ENCODE measurements at places on chromosomes 2 and 18. TPM values are rescaled to one million over a fixed set of nuclear protein-coding genes. Genes with fewer than 3 reads are reported as not detected.

The CCDC102B gene
- 5.3 TPM for total RNA-seq

The GPR17 gene
- not detected for total RNA-seq

The GPR35 gene
- total RNA-seq: 0.52 TPM

The RNF152 gene
- total RNA-seq: 18.3 TPM

The ARHGAP28 gene
- total RNA-seq: 5.0 TPM

The CARF gene
- 5.4 TPM for total RNA-seq

The CYTIP gene
- total RNA-seq: 0.16 TPM

The UCN gene
- 0.16 TPM for total RNA-seq

The ABCG5 gene
- not detected for total RNA-seq

The MTCL1 gene
- total RNA-seq: 32.9 TPM

The LRRC30 gene
- total RNA-seq: not detected

The IL1RN gene
- 0.16 TPM for total RNA-seq

The RBKS gene
- total RNA-seq: 3.9 TPM

The SNORC gene
- 0.79 TPM for total RNA-seq

The REG3A gene
- not detected for total RNA-seq

The MC5R gene
- total RNA-seq: not detected

The LTBP1 gene
- 836 TPM for total RNA-seq

The RAMP1 gene
- 2.7 TPM for total RNA-seq

The GLB1L gene
- 18.6 TPM for total RNA-seq

The ANKRD30BL gene
- not detected for total RNA-seq

The HAAO gene
- 12.2 TPM for total RNA-seq

The DPP10 gene
- total RNA-seq: not detected

The RAB27B gene
- 0.52 TPM for total RNA-seq

The TEX44 gene
- total RNA-seq: not detected

The LIPG gene
- total RNA-seq: 0.17 TPM

The C1GALT1C1L gene
- total RNA-seq: 0.34 TPM

The MBP gene
- total RNA-seq: 18.8 TPM

The RNF181 gene
- total RNA-seq: 283 TPM

The CEP192 gene
- total RNA-seq: 27.1 TPM

The CD28 gene
- total RNA-seq: not detected

The GNLY gene
- total RNA-seq: not detected

The MDH1B gene
- 3.2 TPM for total RNA-seq

The TMEM200C gene
- total RNA-seq: 0.43 TPM

The ALK gene
- total RNA-seq: 0.16 TPM

The SFT2D3 gene
- 3.9 TPM for total RNA-seq

Data from bronchial smooth muscle cell (primary cell).